ENCODE measurements at places on chromosomes 5 and 9. TPM values are rescaled to one million over a fixed set of nuclear protein-coding genes. Genes with fewer than 3 reads are reported as not detected.
A peak's percentile ranks its signal among the peaks of the same experiment; 100 is the strongest.

Gene MAP3K1
- polyA plus RNA-seq: 15.2 TPM

Gene TMC1
- 0.39 TPM for polyA plus RNA-seq

Gene PCDHB10
- 4.7 TPM for polyA plus RNA-seq

Gene F2R
- 25.6 TPM for polyA plus RNA-seq

GRCh38 chr9:131097126-131097947 lies 1.0 kb downstream of the AIF1L start:
- no peak for DNase-seq

GRCh38 chr5:68115584-68115983 lies 100.0 kb upstream of the PIK3R1 start:
- no peak for DNase-seq

- DNase-seq: no peak
Measured at GRCh38 chr9:23811633-23812032, 14.4 kb downstream of the ELAVL2 start.

DNA sequence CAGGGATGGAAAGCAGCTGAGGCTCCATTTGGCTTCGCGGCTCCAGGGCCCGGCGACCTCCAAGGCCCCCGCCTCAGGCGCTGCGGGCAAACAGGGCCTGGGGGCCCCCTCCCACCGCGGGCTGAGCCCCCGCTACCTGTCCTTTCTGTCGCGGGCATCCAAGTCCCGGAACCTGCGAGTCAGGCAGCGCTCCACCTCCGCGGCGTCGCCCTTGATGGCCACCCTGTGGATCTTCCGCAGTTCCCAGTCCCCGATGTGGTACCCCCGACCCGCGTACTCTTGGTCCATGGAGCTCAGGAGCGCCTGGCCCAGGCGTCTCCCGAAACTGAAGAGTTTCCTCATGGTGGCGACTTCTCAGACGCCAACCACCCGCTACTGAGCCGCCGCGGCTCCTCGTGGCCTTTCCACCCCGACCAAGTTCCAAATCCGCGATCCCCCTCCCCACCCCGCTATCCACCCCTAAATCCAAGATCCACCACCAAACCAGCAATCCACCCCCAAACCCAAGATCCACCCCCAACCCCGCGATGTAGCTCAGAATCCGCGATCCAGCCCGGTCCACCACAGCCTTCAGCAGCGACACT lies 86.5 kb upstream of the CCDC180 start:
- peak; percentile 1 for DNase-seq

DNA sequence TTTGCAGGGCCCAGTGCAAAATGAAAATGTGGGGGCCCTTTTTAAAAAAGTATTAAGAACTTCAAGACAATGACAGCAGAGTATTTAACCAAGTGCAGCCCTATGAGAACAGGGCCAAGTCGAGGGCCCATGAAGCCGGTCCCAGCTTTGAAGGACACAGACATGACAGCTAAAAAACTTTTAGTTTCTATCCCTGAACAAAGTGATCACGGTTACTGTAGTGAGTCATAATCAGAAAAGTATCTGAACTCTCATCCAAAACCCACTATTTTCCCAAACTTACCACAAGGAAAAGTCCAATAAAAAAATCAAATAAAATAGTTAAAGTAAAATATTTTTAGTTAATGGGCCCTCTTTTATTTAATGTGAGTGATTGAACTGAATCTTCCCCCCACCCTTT lies 126.0 kb downstream of the MEF2C start:
- no peak for DNase-seq

DNA sequence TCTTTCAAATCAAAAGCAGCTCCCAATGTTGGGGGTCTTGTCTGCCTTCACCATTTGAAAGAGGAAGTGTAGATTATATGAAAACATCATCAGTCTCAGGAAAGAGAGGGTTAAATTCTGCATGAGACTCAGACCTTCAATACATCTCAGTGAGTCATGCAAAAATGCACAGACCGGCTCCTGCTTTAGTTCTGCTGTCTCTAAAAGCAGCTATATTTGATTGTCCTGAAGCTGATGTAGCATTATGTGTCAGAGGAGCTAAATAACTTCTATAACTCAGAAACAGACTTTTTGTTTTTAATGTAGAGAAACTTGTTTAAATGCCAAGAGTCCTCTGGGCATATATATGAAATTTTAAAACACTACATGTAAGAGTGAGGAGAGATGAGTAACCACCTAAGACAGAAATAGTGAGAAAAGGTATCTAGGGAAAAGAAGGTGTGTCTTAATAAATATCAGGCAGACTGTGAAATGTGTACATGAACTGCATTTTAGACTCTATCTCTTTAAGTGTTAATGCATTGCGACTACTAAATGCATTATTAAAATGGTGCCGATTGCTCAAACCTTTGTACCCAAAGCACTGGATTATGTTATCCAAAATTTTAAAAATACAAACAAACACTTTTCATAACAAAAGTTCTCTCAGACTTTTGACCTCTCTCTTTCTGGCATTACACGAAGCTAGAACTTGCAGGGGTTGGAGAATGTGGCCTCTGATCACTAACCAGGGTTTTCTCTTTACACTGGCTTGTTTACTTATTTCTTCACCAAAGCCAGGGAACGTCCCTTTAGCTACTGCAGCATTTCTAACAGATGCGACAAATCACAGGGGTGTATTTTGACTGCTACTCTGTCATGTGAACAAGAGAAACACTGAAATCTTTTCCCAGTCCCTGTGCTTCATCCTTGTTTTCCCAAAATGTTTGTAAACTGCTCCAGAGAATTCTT lies 302.3 kb downstream of the ARL15 start:
- DNase-seq: peak; percentile 73

GRCh38 chr5:36660397-36661049 lies 54.1 kb downstream of the SLC1A3 start:
- DNase-seq: peak; percentile 30

DNA sequence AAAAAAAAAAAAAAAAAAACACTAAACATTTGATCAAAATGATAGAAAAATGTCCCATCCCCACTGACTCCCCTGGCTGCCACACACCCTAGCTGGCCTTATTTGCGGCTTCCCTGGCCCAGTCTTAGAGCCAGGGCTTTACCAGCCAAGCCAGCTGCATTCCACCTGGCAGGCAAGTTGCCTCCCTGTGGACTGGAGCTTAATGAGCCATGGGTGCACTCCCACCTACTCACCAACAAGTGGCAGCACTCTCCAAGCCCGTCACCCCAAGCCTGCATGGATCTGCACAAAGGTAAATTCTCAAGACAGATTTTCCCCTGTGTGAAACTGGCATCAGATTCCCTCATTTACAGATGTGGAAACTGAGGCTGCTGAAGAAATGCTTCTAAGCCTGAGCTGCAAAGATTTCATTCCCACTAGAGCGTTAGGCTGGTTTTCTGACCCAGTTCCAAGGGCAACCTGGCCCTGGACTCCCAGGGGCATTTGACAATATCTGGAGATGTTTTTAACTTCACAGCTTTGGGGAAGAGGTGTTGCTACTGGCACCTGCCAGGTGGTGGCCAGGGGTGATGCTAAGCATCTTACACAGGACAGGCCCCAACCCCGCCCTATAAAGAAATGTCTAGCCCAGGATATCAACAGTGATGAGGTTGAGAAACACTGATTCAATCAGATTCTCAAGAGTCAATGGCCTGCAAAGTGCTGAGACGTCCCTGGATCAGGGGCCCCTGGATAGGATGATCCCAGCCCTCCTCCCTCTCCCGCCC lies 21.9 kb upstream of the VDAC1 start:
- DNase-seq: no peak

GRCh38 chr5:173742432-173742816 lies 126.0 kb upstream of the BOD1 start:
- DNase-seq: no peak

- DNase-seq: peak; percentile 30
Measured at GRCh38 chr5:51829691-51830090, 446.4 kb downstream of the ISL1 start.

- DNase-seq: no peak
Measured at GRCh38 chr9:76454311-76454710, 4.7 kb upstream of the GCNT1 start.

DNA sequence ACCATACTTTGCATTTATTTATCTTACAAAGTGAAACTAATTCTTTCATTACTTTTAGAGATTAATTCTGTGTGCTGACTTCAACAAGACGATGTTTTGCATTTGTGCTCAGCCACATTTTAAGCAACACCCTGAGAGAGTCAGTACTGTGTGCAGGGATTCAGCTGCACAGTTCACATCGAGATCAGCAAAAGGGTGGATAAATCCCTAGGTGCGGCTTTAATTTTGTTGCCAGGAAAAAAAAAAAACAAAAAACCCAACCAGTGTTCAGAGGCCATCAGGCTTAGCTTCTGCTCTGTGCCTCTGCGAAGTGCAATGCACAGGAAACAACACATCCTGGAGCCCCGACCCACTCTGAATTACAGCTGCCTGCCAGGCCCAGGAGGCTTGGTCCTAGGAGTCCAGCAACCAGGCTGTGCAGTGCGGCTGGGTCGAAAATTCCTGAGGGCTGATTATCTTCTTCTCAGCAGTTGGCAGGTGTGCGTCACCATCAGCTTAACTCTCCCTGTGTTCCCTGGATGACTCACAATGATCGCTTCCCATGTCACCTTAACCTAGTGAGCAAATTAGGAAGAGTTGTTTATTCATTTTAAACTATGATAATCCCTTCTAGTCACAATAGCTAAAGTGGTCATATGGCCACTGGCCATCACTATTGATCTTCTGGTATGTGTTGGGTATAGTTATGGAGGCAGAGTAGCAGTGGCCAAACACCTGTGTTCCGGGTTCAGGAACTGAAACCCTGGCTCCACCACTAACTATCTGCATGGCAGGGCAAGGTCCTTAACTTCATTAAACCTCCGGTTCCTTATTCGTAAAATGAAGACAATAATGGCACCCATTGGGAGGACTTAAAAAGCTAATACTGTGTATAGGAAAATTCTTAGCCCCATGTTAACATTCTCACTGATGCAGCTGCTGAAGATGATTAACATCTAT lies 31.2 kb upstream of the NDUFB6 start:
- DNase-seq: peak; percentile 20

All from muscle of leg (tissue), 16 donors.